ENCODE measurements at places on chromosomes 7 and 10.

DNA sequence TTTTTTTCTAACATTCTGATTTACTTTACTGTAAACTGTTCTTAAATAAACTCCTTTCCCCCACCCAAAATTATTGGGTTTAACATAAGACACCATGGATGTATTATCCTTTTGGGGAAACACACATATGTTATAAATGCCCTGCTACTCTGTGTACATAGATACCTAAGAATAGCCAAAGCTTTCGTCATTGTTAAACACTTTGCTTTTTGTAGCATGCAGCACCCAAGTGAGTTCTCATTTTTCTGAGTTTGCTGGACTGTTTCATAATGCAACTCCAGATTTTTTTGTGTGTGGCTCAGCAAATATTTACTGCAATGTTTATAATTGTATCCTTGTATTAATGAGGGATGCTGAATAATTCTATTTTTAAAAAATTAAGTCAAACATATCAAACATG lies 86.9 kb downstream of the VTI1A start:
- no peak for DNase-seq

DNA sequence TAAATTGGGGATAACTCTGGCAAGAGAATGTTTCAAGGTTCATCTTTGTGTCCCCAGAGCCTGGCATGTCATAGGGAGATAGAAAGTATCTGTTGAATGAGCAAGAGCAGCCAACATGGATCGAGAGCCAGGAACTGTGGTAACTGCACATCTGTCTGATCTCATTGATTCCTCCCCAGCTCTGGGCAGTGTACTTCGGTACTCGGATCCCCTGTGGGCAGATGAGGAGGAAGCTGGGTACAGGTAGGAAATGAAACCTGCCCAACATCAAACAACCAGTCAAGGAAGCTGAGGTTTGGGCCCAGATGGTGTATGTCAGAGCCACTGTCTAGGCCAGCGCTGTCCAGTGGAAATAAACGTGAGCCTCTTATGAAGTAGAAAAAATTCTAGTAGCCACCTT lies 76.4 kb downstream of the GRK5 start:
- DNase-seq, result no peak

- no peak for DNase-seq
Measured at GRCh38 chr10:126904516-126904817, 761 bp upstream of the DOCK1 start.

DNA sequence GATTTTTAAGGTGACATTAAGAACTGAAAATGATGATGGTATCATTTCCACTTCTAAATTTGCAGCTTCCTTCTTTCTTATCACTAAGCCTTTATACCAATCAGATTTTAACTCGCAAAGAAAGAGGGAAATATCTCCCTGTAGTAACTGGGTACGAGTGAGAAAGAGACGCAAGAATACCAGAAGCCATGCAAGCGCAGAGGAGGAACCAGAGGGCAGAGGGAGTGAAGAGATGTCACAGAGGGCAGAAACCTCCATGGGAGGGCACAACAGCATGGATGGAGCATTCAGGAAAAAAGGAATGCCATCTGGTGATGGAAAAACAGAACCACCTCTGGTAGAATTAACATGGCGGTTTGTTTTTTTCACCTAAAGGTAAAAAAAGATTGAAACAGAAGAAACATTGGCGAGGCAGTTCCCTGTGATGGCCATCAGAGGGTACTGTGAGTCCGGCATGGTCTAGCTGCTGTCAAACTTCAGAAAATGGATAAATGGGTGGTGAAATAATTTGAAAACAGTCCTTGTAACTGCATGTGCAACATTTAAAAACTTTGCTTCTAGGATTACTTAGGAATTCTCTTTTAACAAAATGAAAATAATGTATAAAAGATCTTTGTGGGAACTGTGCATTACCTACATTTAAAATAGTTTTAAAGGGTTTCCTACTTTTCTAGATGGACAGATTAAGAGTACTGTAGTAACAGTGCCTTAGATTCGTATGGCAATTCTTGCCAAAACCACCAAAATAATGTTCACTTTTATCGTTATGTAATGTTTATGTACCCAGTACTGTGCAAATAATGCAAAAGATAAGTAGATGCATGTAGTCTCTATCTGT lies 91.8 kb downstream of the ARHGAP12 start:
- DNase-seq, result no peak

- no peak for DNase-seq
Measured at GRCh38 chr7:22267930-22268615, 88.9 kb downstream of the RAPGEF5 start.

- DNase-seq, result no peak
Measured at GRCh38 chr7:46281071-46281470, 360.0 kb upstream of the IGFBP3 start.

GRCh38 chr10:78066012-78066411 lies 32.3 kb downstream of the RPS24 start:
- no peak for DNase-seq

GRCh38 chr10:69573056-69573806 lies at the start of gene NEUROG3:
NEUROG3 (minus strand) TSS chr10:69573422; CDS start chr10:69573043, 379 bp downstream.
- no peak for DNase-seq

- no peak for DNase-seq
Measured at GRCh38 chr10:106255111-106255678, 909.3 kb downstream of the SORCS1 start.

DNA sequence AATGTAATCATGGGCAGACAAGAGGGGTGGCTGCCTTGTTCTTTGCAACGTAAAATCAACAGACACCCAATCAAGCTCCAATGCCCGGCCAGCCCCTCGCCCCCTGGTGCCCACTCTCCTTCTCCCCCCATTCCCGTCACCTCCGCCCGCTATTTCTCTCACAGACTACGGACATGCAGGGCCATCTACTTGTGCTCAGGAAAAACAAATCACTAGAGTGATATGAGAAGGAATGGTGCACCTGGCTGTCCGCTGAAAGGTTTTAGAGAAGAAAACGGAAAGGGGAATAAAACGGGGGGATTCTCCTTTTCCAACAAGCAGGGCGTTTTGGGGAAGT lies 396 bp downstream of the GRM8 start:
- no peak for DNase-seq

DNA sequence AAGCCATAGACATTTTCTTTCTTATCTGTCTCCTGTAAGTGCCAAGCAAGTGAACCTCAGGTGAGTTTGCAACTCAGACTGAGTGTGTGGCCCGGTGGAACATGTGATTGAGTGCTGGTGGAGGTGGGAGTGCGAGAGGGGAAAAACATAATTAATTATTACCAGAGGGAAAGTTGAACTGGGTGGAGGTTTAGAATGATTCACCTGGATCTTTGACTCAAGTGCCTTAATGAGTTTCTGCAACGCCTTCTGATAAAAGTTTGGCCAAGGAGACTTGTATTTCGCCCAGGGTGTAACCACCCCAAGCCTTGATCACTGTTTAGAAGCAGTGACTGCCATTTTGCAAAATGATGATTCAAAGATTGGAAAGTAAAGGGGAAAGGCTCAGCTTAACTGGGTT lies 513.9 kb downstream of the GATA3 start:
- DNase-seq, result no peak

- no peak for DNase-seq
Measured at GRCh38 chr7:107023522-107024151, 20.9 kb upstream of the PRKAR2B start.

DNA sequence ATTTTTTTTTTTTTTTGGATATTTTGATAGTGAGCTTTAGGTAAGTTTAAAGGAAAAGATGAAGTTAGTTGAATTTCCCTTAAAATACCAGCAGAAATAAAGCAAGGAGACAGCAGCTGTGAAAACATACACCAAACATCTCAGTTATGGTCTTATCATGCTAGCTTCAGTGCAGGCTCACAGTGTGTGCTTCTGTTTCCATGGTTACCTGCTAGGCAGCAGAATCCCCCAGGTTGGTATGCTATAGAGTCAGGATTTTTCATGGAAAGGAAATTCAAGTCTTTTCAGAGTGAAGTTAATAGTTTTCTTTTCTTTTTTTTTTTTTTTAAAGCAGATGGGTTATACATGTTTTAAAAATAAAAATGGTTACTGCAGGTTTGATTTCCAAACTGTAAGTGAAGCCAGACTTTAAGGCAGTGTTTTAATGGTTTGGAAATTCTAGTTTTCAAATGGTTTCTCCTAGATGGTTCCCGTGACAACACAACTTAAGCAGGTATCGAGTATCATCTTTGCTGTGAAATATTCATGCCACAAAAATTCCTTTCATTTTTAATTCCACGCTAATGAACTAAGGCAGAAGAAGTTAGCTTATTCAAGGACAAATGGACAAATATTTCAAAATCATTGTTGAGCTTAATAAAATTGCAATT lies 230.9 kb downstream of the BICC1 start:
- DNase-seq, result peak; percentile 15

DNA sequence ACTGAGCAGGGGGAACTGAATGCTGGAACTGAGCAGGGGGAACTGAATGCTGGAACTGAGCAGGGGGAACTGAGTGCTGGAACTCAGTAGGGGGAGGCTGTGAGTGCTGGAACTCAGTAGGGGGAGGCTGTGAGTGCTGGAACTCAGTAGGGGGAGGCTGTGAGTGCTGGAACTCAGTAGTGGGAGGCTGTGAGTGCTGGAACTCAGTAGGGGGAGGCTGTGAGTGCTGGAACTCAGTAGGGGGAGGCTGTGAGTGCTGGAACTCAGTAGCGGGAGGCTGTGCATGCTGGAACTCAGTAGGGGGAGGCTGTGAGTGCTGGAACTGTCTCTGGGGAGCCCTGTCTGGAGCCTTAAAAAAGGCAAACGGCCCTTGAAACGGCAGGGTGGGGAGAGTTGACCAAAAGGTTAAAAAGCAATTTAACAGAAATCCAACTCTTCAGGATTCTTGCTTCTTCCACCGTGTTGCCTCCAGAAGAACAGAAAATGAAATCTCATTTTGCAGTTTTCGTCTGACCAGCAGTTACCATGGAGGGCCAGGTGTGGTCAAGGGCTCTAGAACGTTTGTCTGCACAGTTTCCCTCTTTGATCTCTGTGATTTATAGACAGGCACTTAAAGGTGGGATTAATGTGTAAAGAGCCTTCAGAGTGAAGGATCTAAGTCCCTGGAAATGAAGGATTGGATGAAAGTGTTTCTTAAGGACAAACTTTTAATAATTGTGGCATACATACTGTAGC lies 19.1 kb downstream of the DOCK1 start:
- DNase-seq, result no peak

GRCh38 chr10:65172249-65172648 lies 1651.0 kb downstream of the REEP3 start:
- no peak for DNase-seq

GRCh38 chr7:131653418-131654248 lies 97.2 kb upstream of the PODXL start:
- DNase-seq, result no peak

- no peak for DNase-seq
Measured at GRCh38 chr10:514137-514671, 175.3 kb downstream of the DIP2C start.

DNA sequence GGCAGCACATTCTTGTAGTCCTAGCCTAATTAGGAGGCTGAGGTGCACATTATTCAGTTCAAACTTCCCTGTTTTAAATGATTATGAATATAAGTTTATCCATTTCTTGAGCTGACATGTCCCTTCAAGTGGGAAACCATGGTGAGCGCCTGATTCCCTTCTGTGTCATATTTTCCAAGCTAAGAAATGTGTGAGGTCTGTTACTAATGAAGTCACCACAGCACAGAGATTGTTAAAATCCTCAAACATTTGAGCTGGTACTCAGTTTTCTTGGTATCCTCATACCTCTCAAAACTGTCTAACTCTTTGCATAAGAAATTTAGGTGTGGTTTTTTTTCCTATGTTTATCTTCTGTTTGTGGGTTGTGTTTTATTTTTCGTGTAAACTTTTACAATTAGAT lies 926.8 kb downstream of the GATA3 start:
- DNase-seq, result no peak

DNA sequence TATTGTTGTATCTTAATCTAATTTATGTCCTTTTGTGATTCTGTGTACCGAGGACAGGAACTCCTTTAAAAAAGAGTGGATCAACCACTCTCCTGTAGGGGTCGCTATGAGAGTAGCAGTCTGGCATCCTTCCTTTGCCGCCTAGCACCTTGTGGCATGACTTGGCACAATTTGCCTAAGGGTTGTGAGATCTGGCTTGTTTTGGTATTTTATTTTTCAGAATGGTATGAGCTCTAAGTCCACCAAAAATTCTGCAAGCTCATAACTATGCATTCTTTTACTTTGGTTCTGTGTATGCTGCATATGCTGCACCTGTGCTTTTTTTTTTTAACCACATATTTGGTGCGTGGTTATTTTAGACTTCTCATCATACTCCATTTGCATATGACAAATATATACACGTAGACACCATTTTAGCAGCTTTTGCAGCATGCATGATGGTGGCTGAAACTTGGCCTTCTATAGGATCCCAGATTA lies 112.8 kb downstream of the CDK14 start:
- no peak for DNase-seq

GRCh38 chr10:36026656-36027390 lies 384.7 kb upstream of the FZD8 start:
- no peak for DNase-seq

- no peak for DNase-seq
Measured at GRCh38 chr10:92407305-92408016, 116.5 kb downstream of the MARCHF5 start.

GRCh38 chr10:126910798-126911197 lies 5.6 kb downstream of the DOCK1 start:
- no peak for DNase-seq

DNA sequence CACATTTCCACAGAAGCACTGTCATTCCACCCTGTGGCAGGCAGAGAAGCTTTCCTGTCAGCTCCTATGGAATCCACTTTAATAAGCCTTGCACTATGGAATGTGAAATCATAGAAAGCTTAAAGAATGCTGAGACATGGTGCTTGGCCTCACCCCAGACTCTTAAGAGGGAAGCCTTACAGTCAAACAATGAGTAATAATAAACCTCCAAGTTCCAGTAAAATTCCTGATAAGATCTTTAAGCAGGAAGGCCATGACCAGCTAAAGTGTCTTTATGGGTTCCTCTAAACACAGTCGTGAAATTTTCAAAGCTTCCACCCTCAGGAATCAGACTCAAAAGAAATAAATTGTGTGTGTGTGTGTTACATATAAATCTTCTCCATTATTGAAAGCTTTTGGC lies 11.9 kb upstream of the TEX36 start:
- peak; percentile 75 for DNase-seq

- no peak for DNase-seq
Measured at GRCh38 chr7:95396136-95397032, at the start of gene PON3. PON3 (minus strand) TSS chr7:95396375; CDS start chr7:95396350, 25 bp downstream.

- no peak for DNase-seq
Measured at GRCh38 chr7:26298472-26299058, 6.9 kb downstream of the SNX10 start.

DNA sequence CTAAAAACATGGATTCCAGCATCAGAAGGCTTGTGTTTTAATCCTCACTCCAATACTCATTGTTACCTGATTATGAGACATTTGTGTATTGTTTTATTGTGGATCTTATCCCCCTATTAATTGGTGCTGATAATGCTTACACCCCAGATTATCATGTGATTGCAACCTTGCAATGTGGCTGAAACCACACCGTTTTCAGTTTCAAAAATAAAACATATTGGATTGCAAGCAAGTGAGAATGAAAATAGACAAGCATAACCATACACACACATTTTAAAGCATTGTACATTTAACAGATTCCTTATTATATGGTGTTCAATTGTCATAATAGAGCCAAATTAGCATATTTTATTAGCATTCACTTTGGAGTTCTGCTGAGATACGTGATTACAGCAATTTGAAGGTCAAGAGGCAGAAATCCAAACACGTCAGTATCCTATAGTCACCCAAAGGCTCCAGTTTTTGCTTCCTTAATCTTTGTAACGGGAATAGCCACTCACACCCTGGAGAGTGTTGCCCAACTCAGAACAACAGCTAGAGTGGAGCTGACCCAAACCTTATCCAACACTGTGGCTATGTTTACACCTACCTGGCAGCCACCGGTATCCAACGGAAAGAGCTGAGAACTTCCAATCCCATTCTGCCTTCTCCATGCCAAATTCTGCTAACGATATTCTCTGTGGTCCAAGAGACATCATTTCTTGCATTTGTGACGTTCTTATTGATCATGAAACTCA lies 317.1 kb upstream of the KLF6 start:
- DNase-seq, result no peak
